ENCODE measurements at places on chromosomes 3 and 15.
A peak's percentile ranks its signal among the peaks of the same experiment; 100 is the strongest.

- no peak for DNase-seq
Measured at GRCh38 chr3:94185753-94186152, 122.9 kb downstream of the NSUN3 start.

DNA sequence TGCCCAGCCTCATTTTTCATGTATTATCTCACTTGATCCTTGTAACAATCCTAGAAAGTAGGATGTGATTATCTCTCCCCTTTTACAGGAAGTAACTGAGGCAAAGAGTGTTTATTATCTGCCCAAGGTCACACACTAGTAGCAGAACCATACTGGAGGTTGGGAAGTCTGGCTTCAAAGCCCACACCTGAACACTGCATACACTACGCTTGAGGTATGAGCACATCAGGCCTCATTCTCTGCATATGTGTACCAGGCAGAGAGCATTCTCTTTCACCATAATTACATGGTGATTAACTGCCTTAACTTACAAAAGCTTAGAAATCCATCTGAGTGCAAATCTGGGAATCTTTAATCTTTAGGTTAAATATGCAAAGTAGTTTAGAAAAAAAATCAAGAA, 361.8 kb downstream of the MFSD1 start:
- DNase-seq, result no peak

DNA sequence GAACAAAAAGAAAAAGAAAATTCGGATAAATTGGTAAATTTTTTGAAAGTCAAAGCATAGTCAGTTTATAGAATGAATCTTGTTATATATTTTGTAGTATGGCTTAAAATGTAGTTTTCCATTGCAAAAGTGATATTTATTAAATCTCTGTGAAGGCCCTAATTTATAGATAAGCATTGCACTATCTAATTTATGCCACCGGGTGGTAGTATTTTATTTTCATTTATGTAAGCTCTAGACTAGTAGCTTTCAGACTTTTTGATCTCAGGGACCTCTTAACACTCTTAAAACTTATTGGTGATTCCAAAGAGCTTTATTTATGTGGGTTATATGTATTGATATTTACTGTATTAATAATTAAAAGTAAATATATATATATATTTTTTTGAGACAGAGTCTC, 133.9 kb upstream of the LRRFIP2 start:
- DNase-seq, result peak; percentile 11

DNA sequence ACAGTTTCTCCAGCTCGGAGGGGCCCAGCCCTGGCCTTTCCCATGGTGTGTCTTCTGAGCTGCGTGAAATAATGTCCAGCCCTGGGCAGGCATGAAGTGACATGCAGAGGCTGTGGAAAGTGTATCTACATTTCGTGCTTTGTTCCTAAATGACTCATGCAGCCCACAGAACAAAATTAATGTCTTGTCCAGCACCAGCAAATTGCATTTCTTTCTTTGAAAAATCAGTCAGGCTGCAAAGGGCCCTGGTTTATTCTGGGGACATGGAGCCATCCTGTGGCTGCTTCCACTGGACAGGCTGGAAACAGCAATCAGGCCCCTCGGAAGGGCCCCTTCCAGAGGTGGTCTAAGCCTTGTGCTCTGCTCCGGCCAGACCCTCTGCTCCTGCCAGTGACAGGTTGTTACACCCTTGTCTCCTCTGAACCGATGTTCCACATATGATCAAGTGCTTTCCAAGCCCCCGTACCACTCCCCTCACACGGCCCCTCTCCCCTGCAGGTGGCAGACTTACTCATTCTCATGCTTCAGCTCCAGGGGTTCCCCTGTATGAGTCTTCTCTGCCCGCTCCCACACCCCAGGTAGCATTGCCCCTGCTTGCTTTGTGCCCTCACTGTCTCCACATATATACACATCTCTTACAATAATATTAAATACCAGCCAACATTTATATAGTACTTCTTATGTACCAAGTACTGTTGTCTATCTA, 33.7 kb downstream of the CRYGS start:
- DNase-seq, result no peak

- DNase-seq, result no peak
Measured at GRCh38 chr3:27885641-27886040, 163.5 kb upstream of the EOMES start.

GRCh38 chr3:143831208-143831607, 17.1 kb downstream of the SLC9A9 start:
- DNase-seq, result no peak

DNA sequence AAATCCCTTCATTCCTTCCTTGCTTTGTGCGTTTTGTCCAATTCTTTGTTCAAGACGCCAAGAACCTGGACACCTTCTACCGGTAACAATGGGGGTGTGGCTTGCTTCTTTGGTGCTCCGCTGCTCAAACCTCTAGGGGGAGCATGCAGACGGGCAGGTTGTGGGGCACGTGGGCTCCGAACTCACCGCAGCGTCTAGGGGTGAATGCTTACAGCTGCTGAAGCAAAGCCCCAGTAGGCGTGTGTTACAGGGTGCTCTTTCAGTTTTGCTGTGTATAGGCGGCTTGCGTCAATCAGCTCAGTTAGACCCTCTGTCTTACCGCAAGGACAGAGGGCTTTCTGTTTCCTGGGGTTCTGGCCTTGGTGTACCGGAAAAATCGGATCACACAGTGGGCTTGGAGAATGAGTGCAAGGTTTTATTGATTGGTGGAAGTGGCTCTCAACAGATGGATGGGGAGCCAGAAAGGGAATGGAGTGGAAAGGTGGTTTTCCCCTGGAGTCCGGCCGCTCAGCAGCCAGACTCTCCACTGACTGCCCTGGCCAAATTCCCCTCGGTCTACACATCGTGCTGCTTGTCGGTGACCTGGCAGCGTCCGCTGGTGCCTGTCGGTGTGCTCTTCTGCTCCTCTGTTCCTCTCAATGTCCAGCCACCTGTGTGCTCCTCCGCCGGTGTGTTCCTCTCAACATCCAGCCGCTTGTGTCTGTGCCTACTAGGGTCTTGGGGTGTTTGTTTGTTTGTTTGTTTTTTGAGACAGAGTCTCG, 1.2 kb upstream of the LRRC34 start:
- DNase-seq, result peak; percentile 11

DNA sequence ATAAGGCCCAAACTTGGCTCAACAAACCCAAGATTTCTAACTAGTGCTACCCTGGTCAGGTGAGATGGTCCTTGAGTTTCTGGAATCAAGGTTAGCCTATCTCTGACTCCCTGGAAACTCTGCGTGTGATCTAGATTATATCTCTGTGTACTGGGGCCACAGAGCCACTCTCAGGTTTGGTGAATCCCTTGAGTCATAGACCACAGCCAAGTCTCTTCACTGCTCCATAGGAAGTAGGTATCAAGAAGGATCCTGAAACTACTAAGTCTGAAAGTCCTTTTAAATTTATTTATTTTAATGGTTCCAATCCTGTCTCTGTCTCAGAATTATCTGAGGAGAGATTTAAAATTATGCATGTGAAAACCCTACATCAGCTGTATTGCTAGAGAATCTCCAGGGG, 99.1 kb downstream of the TUSC7 start:
- DNase-seq, result no peak

DNA sequence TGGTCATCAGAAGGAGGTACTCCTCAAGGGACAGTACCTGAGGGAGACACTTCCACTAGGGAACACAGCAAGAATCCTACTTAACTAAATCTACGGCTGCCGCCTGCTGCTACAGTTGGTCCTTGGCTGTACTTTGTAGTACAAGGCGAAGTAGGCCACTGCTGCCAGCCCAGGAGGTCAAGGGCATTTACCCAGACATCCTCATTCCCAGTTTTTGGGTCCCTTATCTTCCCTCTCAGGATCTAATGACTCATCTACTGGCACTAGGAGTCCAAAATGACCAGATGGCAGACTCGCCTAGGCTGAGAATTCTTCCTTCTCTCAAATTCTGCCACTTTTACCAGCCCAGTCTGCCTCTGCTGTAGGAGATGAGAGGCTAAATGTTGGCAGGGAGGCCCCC, 27.1 kb upstream of the LAMP3 start:
- DNase-seq, result no peak

DNA sequence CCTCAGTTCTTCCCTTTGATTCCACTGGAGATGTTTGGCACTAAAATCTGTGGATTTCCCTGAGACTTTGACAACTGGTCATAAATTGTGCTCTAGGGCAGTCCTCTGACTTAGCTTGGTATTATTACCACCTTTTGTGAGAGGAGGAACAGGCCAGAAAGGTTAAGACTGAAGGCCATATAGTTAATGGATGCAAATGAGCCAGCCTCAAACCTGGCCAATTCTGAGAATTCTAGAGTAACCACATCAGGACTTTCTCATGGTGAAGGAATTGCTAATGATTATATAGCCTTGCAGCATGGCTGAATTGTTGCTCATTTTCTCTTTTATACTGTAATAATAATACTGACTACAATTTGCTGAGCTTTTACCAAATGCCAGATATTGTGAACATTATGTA, 162.5 kb downstream of the CADPS start:
- no peak for DNase-seq

- peak; percentile 71 for DNase-seq
Measured at GRCh38 chr15:38252481-38253350, at the start of gene SPRED1. TSS of gene SPRED1 (plus strand) at chr15:38252836. CDS start at chr15:38253186, 350 bp downstream.

GRCh38 chr3:104738271-104738670, 628.4 kb upstream of the ALCAM start:
- no peak for DNase-seq

DNA sequence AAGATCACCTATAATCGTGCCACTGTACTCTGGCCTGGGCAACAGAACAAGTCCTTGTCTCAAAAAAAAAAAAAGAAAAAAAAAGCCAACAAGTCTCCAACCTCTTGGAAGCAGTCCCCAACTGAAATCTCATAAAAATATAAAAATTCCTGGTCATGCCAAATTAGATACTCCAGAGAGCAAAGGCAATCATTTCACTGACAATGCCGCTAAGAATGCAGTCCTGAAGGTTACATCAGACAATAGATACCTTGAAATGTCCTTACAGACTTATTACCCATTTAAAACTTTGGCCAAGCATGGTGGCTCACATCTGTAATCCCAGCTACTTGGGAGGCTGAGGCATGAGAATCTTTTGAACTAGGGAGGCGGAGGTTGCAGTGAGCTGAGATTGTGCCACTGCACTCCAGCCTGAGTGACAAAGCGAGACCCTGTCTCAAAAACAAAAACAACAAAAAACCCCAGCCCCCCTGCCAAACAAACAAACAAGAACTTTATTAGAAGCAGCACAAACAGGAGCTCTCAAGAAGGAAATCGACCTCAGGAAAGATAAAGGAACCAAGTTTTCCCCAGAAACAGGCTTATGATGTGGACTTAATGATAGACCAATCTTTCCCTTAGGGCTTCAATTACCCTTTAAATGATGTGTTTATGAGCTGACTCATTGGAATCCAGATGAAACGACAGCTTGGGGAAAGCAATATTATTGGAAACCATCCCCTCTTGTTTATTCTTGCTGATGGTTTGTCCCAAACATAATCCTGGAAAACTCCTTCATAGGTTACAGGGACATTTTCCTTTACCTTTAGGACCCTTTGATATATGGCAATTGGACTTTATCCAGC, 53.1 kb upstream of the XCR1 start:
- no peak for DNase-seq

DNA sequence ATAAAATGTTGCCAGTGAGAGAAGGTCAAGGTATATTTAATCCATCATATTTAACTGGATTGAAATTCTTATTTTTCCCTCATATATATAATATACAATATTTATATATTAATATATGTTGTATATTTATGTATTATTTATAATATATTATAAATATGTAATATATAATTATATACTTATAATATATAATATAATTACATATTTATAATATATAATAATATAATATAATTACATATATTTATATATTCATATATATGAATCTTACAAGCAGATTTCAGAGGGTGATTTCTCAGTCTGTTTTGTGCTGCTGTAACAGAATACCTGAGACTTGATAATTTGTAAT, 52.7 kb upstream of the TLE3 start:
- no peak for DNase-seq

DNA sequence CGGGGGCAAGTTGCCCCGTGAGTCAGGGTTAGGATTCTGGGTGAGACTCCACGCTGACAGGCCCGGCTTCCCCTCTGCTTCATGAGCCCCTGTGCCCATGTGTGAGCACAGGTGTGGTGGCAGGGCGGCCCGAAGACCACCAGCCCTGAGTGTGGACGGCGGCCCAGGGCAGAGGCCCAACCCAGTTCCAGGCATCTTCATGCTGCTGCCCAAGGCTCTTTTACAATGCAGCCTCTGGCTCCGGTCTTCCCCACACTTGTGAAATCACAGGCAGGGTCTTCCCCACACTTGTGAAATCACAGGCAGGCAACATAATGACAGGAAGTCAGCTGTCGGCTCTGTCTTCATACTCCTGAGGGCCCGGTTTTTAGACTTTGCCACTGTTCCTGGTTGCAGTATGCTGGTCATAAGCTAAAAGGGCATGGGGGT, 78.8 kb downstream of the AAGAB start:
- no peak for DNase-seq

- no peak for DNase-seq
Measured at GRCh38 chr3:69562020-69562419, 176.1 kb upstream of the FRMD4B start.

- DNase-seq, result no peak
Measured at GRCh38 chr3:32249184-32249782, 10.8 kb downstream of the CMTM8 start.

DNA sequence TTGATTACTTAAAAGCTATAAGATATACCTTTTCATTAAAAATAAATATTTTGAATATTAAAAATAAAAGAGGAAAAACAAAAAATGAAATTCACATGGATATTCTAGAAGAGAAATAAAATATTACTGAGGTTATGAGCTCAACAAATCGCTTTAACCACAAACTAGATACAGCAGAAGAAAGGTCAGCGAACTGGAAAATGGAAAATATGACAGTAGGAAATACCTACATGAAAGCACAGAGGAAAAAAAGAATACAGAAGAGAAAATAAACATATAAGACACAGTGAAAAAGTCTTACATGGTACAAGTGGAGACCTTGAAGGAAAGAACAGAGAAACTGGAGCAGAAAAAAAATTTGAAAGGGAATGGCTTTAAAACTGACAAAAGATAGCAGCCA, 33.2 kb downstream of the SCAPER start:
- DNase-seq, result no peak

DNA sequence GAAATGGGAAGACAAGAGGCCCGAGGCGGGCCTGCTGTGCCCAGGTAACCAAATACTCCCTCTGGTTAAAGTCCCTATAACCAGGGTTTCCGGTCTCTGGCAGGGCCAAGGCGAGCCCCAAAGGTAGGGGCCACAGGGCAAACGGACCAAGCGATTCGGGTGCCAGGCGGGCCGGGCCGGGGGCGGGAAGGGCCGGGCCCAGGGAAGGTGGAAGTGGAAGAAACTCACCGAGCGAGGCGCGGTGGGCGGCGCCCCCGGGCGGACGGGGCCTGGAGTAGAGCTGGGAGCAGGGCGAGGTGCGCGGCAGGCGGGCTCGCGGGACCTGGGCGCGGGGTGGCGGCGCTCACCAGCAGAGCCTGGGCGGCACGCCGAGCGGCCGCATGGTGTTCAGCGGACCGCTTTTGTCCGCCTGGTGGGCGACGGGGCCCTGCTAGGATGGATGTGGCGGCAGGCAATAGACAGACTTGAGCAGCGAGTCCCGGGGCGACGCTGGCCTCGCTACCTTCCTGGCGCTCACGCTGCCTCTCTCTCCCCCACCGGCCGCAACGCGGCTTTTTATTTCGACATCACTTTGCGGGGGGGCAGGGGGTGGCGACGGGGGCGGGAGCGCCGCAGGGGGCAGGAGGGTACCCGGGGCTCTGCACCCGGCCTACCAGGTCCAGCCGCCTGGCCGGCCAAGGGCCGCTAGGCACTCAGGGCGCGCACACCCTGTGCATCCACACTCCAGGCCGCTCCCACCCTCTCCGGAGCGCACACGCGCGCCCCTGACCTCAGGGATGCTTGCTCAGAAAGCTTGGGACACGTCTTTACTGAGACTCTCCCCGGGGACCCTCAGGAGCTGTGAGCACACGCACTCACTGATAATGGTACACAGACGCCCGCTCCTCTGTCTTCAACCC, at the start of gene GATA2:
TSS of gene GATA2 (minus strand) at position 531 of the 899 bp plus-strand sequence. CDS start 6,170 bp downstream, outside the sequence.
- DNase-seq, result no peak

- DNase-seq, result no peak
Measured at GRCh38 chr3:52623234-52623792, 62.4 kb downstream of the PBRM1 start.
